Progenitor cell of endocrine pancreas (in vitro differentiated cells): ENCODE measurements at places on chromosomes 4 and X. TPM values are rescaled to one million over a fixed set of nuclear protein-coding genes. Genes with fewer than 3 reads are reported as not detected.

DNA sequence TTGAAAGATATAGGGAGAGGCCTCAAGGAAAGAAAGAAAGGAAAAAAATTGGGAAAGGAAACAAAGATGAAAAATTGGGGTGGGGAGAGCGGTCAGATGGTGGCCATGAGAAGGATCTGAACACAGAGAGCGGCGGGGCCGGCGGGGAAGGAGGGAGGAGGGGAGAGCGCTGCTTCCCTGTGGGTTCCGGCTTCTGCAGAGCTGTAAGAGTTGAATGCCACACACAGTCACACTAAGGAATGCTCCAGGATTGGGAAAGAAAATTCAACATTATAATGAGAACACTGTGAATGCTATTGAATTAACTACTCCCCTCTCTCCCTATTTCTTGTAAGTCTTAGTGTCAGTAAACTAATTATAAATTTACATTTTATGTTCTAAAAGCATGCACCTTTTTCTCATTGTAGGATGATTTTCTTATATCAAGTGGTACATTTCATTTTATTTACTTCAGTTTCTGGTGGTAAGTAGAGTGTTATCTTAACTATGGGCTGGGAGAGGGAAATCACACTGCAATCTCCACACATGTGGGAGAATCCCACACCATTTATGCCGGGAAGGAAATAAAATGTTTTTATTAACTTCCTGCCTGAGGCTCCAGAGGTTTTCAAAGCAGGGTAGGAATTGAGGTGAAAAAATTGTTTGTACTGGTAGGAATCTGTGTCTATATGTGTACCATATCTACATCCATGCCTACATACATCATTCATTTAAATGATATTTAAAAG lies 904 bp downstream of the F11 start:
- no peaks in the 10 kb centered on the region for H3K27me3 ChIP-seq
- H3K4me3 ChIP-seq, result peak overlapping the region; percentile 66
- H3K4me1 ChIP-seq, result peaks cover 20% of the 10 kb centered on the region
- DNase-seq, result no peak
- no peaks in the 10 kb centered on the region for H3K36me3 ChIP-seq
- H3K27ac ChIP-seq, result peak overlapping the region; percentile 88

DNA sequence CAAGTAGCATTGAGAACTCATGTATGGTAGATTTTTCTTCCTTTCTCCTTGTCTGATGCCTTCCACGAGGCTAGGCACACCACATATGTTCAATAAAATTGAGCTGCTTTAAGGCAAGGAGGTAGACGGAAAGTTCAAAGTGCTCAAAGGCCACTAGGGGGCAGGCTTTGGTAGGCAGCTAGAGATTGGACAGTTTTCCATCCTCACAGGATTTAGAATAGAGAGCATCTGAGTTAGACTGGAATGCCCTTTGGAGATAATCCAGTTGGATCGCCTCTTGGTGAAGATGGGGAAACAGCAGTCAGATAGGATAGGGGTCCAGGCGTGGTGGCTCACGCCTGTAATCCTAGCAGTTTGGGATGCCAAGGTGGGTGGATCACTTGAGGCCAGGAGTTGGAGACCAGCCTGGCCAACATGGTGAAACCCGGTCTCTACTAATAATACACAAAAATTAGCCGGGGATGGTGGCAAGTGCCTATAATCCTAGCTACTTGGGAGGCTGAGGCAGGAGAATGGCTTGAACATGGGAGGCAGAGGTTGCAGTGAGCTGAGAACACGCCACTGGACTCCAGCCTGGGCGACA lies 30.4 kb downstream of the ELF4 start:
- peaks cover 3% of the 10 kb centered on the region for H3K36me3 ChIP-seq
- H3K27me3 ChIP-seq, result no peaks in the 10 kb centered on the region
- peaks cover 2% of the 10 kb centered on the region for H3K4me1 ChIP-seq
- no peak for DNase-seq
- H3K4me3 ChIP-seq, result no peak overlapping the region

- no peak overlapping the region for H3K4me3 ChIP-seq
- no peaks in the 10 kb centered on the region for H3K27me3 ChIP-seq
- no peaks in the 10 kb centered on the region for H3K36me3 ChIP-seq
- H3K4me1 ChIP-seq, result no peaks in the 10 kb centered on the region
- H3K27ac ChIP-seq, result no peak overlapping the region
These were observed 29.7 kb upstream of the DIPK2B start for GRCh38 chrX:45230410-45230809.

DNA sequence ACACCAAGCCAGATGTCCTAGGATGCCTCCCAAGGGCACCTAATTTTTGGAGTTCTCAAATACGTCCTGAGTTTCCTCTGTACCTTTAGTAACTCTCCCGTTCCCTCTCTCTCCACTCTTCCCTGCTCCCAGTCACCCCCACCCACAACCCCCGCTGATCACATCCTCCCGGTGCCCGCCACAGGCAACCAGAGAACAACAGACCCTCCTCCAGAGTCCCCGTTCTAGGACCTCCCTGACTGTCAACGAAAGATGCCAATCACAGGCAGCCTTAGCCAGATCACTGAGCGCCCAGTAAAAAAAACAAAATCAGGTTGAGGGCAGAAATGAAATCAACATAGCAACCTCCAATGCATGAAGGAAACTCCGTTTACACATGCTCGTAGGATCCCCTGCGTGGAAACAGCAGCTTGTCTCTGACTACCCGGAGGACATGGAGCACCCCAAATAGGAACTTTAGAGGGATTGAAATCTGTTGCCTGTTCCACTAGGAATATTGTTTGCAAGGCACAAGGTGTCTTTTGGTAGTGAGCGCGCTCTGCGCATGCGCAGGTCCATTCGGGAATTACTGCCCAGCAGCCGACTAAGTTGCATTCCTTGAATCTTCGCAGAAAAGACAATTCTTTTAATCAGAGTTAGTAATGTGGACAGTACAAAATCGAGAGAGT lies at the start of gene GABRB1:
GABRB1 (plus strand) TSS at position 557 of the 668 bp plus-strand sequence.
- H3K27ac ChIP-seq, result peak within 1 kb of the TSS; percentile 76
- H3K4me1 ChIP-seq, result peaks cover 11% of the 10 kb centered on the region
- DNase-seq, result peak; percentile 37
- H3K36me3 ChIP-seq, result no peaks in the 10 kb centered on the region
- H3K4me3 ChIP-seq, result peak within 1 kb of the TSS; percentile 73

- no peak overlapping the region for H3K27ac ChIP-seq
- no peaks in the 10 kb centered on the region for H3K4me1 ChIP-seq
- H3K27me3 ChIP-seq, result no peaks in the 10 kb centered on the region
These were observed 67.7 kb downstream of the INPP4B start for GRCh38 chr4:142778430-142778829.

- H3K36me3 ChIP-seq, result no peaks in the 10 kb centered on the region
- H3K4me1 ChIP-seq, result peaks cover 9% of the 10 kb centered on the region
- no peak for DNase-seq
- H3K4me3 ChIP-seq, result no peak overlapping the region
- H3K27me3 ChIP-seq, result peaks cover 47% of the 10 kb centered on the region
These were observed 93.1 kb downstream of the SORCS2 start for GRCh38 chr4:7285244-7286094.

DNA sequence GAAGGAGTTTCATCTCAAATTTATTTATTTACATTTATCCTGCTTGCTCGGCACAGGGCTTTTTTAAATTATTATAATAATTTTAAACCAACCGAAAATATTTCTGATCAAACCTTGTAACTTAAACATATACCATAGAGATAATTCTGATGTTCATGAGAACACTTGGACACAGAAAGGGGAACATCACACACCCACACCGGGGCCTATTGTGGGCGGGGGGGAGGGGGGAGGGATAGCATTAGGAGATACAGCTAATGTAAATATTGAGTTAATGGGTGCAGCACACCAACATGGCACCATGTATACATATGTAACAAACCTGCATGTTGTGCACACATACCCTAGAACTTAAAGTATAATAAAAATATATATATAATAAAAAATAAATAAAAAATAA lies 2.9 kb downstream of the ANXA5 start:
- H3K4me3 ChIP-seq, result no peak overlapping the region
- H3K27ac ChIP-seq, result no peak overlapping the region
- peaks cover 11% of the 10 kb centered on the region for H3K27me3 ChIP-seq

GRCh38 chr4:87734936-87735335 lies 64.4 kb upstream of the IBSP start:
- H3K4me3 ChIP-seq, result no peak overlapping the region
- no peak overlapping the region for H3K27ac ChIP-seq
- H3K4me1 ChIP-seq, result no peaks in the 10 kb centered on the region
- H3K36me3 ChIP-seq, result no peaks in the 10 kb centered on the region

- no peak overlapping the region for H3K4me3 ChIP-seq
- no peaks in the 10 kb centered on the region for H3K4me1 ChIP-seq
- DNase-seq, result no peak
These were observed 203.2 kb downstream of the DHX15 start for GRCh38 chr4:24380957-24381665.

GRCh38 chrX:112011376-112011775 lies 71.2 kb downstream of the TRPC5 start:
- no peaks in the 10 kb centered on the region for H3K36me3 ChIP-seq
- H3K4me1 ChIP-seq, result no peaks in the 10 kb centered on the region
- H3K4me3 ChIP-seq, result no peak overlapping the region
- H3K27me3 ChIP-seq, result no peaks in the 10 kb centered on the region

DNA sequence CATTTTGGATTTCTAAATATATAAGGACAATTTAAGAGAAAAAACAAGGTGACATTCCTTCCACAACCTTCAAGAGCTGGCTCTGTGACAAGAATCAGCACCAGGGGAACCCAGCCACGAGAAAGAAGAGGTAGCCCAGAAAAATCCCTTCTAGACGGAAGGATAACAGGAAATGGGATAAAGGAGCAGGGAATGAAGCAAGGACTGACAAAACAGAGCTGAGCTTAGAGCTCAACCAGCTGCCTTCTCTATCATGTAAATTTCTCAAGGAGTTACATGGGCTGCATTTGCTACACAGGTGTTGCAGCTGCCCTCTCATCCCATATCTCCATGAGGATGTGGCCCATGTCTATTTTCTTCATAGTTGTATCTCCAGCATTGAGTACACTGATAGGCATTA lies 154.2 kb upstream of the PRDX4 start:
- H3K27me3 ChIP-seq, result no peaks in the 10 kb centered on the region
- H3K27ac ChIP-seq, result no peak overlapping the region
- peaks cover 14% of the 10 kb centered on the region for H3K4me1 ChIP-seq
- peaks cover 1% of the 10 kb centered on the region for H3K36me3 ChIP-seq

DNA sequence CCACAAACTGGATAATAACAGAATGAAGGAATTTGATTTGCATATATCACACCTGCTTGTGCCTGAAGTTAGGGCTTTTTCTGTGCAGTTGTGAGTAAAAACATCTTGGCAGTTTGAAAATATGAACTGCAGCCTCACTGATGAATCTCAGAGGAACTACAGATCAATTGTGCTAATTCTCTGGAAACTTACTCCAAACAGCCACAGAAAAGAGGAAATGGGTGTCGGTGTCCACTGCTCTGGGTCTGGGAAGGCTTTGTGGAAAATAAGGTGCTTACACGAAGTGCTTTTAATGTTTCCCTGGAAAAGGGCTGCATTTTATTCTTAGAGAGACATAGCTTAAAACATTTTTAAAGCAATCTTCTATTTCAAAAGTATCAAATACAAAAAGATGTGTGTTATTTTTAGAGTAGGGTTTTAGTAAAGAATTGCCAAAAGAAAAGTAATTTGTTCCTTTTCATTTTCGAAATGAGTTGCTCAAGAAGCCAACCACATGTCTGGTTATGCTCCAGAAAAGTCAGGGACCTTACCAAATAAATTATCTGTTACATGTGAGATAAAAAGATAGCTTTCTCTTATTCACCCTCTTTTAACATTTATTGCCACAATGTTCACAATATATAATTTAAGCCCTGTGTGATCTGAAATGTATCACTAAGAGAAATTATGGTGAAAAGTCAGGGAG lies 240.1 kb downstream of the FRAS1 start:
- peaks cover 20% of the 10 kb centered on the region for H3K4me1 ChIP-seq
- DNase-seq, result no peak
- H3K36me3 ChIP-seq, result peaks cover 29% of the 10 kb centered on the region
- no peak overlapping the region for H3K27ac ChIP-seq

- peaks cover 13% of the 10 kb centered on the region for H3K27me3 ChIP-seq
- no peaks in the 10 kb centered on the region for H3K36me3 ChIP-seq
- no peak overlapping the region for H3K4me3 ChIP-seq
- peaks cover 20% of the 10 kb centered on the region for H3K4me1 ChIP-seq
These were observed 60.7 kb downstream of the HPGD start for GRCh38 chr4:174461466-174462106.

DNA sequence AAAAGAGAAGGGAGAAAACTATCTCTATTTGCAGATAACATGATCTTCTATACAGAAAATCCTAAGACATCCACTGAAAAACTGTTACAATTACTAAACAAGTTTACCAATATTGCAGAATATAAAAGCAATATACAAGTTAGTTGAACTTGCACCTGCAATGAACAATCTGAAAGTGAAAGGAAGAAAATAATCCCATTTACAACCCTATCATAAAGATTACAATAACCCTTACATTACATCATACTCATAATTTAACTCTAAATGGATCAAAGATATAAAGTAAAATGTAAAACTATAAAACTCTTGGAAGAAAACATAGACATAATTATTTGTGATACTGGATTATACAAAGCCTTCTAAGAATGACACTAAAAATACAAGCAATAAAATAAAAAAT lies 77.2 kb downstream of the GSTCD start:
- DNase-seq, result no peak
- H3K27me3 ChIP-seq, result no peaks in the 10 kb centered on the region
- H3K36me3 ChIP-seq, result no peaks in the 10 kb centered on the region
- H3K4me3 ChIP-seq, result no peak overlapping the region
- H3K27ac ChIP-seq, result no peak overlapping the region

- DNase-seq, result no peak
- peaks cover 24% of the 10 kb centered on the region for H3K27me3 ChIP-seq
- peaks cover 1% of the 10 kb centered on the region for H3K4me1 ChIP-seq
- no peak overlapping the region for H3K27ac ChIP-seq
These were observed 162.3 kb upstream of the PSAPL1 start for GRCh38 chr4:7596918-7597606.

- H3K27me3 ChIP-seq, result no peaks in the 10 kb centered on the region
- H3K4me1 ChIP-seq, result peaks cover 22% of the 10 kb centered on the region
- H3K36me3 ChIP-seq, result no peaks in the 10 kb centered on the region
- no peak overlapping the region for H3K4me3 ChIP-seq
These were observed 137.9 kb downstream of the GPC3 start for GRCh38 chrX:133847340-133847994.

DNA sequence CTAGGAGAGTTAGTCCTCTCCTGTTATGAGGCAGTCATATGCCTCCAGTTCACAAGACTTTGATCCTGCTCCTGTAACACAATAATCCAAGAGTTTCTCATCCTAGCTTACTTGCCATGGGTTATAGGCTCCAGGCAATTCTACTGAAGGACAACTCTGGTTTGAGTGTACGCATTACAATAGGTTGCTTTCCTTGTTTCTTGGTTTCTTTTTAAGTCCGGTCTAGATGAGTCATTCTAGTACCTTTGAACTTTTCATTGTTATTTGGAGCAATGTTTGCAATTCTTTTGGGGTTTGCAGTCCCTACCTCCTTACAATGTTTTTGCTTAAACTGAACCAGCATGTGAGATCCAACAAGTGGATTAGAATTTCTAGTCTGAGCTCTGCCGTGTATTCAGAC lies 109.1 kb downstream of the ANAPC4 start:
- H3K27me3 ChIP-seq, result peaks cover 5% of the 10 kb centered on the region
- peaks cover 3% of the 10 kb centered on the region for H3K36me3 ChIP-seq
- no peak overlapping the region for H3K27ac ChIP-seq
- H3K4me3 ChIP-seq, result no peak overlapping the region
- H3K4me1 ChIP-seq, result peaks cover 9% of the 10 kb centered on the region
- DNase-seq, result no peak

CLDN2 gene
- total RNA-seq, result 1.2 and 1.6 TPM in 2 replicates

LGI2 gene
- 17.4 and 19.8 TPM in 2 replicates for total RNA-seq

SOWAHD gene
- 0.69 and 0.91 TPM in 2 replicates for total RNA-seq

ZNF157 gene
- total RNA-seq, result 2.0 TPM in 2 replicates

PLAC8 gene
- 4.7 and 5.9 TPM in 2 replicates for total RNA-seq

ADH1C gene
- total RNA-seq, result 3.3 and 4.6 TPM in 2 replicates

DDX53 gene
- not detected in 2 replicates for total RNA-seq

PPP4R3C gene
- not detected in 2 replicates for total RNA-seq
